HS-5 (cell line): ENCODE measurements at places on chromosomes 13 and 19.
A peak's percentile ranks its signal among the peaks of the same experiment; 100 is the strongest.

DNA sequence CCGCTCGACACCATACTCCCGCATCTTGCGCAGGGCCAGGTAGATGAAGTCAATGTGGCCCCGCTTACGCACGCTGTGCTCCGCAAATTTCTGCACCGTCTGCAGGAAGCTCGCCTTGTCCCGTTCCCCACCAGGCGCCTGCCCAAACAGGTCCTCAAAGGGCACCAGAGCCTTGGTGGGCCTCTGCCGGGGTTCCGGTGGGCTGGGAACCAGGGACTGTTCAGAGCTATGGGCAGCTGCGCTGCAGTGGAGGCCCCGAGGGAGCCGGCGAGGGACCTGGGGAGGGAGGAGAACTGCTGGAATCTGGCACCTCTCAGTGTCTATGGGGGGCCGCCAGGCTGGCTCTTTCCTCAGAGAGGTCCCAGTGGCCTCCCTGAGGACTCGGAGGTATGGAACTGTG lies 8.3 kb upstream of the ZNF653 start:
- DNase-seq, result no peak

GRCh38 chr13:65530688-65531087 lies 1699.4 kb downstream of the PCDH9 start:
- no peak for DNase-seq

DNA sequence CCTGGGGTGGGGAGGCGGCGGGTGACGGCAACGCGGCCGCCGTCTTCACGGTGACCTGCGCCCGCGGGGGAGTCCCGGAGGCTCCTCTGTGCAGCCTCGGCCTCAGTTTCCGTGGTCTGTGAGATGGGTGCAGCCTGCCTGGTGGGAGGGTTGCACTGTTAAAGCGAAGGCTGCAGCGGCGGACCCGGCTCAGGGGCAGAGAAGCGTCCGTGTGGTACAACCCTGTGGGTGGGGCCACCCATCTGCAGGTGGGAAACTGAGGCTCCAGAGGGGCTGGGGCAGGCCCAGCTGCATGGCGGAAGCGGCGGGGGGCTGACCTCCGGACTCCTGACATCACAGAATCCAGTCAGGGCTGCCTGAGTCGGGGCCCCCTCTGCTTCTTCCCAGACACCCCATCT lies 481 bp downstream of the FGF22 start:
- no peak for DNase-seq

DNA sequence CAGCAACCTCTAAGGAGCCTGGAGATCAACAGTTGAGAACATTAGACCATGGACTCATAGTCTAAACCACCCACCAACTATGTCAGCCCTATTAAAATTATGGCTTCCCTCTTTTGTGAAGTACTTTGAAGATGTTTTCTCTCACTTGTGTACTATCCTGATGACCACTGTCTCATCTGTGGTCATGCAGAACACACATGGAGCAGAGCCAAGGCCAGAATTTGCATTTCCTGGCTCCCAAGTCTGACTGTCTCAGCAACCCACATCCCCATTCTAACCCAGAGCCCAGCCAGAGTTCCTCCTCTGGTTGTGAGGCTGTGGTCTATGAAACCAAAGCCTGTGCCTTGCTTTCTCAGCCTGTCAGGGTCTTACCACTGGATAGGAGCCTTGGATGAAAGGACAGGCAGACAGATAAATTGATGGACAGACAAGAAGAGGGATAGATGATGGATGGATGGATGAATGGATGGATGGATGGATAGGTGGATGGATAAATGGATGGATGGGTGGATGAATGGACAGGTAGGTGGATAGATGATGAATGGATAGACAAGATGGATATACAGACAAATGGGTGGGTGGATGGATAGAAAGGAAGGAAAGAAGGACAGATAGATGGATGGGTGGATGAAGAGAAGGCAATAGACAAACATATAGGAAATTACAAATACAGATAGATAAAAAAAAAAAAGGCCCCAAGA lies 35.4 kb downstream of the ZNF557 start:
- no peak for DNase-seq

DNA sequence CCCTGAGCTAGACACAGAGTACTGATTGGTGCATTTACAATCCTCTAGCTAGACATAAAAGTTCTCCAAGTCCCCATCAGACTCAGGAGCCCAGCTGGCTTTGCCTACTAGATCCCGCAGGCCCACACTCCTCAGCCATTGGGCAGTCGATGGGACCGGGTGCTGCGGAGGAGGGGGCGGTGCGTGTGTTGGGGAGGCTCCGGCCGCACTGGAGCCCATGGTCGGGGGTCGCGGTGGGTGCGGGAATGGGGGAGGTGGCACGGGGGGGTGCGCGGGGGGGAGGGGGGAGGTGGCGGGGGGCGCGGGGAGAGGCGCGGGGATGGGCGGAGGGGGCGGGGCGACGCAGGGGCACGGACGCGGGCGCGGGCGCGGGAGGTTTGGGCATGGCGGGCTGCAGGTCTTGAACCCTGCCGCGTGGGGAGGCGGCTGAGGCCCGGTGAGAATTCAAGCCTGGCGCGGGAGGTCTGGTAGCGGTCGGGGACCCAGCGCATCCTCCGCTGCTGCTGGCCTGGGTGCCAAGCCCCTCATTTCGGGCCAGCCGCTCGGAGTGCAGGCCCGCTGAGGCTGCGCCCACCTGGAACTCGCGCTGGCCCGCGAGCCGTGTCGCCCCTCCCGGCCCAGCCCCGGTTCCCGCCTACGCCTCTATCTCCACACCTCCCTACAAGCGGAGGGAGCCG lies 674.1 kb downstream of the SLITRK5 start:
- DNase-seq, result no peak

- no peak for DNase-seq
These were observed 4.4 kb upstream of the LTBP4 start for GRCh38 chr19:40596608-40597328.

DNA sequence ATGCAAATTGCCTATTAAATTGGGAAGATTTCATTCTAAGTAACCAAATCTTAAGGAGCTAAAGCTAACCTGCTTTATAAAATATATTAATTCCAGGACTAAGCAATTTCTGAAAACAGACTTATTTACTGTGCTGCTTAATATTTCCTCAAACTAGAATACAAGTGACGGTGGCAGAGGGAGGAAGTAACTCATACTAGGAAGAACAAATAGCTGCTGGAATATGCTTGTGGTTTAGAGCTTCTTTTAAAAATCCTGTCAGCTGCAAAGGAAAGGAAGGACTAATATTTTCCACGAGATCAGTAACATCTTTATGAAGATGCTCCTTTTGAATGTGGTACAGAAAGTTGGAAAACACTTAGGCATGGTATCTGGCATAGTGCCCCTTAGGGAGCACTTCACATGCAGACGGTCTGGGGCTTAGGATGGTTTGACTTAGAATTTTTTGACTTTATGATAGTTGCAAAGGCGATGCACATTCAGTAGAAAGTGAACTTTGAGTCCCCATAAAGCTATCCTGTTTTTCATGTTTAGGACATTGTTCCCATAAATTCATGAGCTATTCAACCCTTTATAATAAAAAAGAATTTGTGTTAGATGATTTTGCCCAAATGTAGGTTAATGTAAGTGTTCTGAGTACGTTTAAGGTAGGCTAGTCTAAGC lies 3.4 kb upstream of the HNRNPA1L2 start:
- DNase-seq, result no peak

GRCh38 chr13:21050288-21051197 lies 10.8 kb downstream of the LATS2 start:
- DNase-seq, result no peak

DNA sequence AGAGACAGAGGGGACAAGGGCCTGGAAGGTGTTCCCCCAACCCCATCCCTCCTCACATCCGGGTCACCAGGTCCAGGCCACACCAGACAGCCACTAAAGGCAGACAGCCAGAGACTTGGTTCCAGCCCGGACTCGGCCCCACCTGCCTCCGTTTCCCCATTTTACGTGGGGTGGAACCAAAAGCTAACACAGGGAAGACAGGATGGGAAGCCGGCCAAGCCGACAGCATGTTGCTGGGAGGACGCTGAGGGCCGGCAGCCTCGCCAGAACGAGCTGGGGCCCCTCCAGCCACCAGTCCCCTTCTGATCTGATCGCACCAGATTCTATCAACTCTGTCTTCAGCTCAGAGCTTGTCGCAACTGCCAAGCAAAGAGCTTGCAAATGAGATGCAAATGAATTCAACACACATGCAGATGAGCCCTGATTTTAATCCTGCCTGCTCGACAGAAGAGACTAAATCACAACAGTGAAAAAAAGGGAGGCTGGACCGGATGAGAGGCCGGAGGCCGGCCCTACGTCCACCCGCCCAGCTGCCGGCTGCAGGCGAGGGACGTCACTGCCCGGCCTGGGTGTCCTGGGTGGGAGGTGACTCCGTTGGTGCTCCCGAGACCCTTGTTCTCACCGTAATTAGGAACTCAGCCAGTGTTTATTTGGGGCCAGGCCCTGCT lies 17.5 kb upstream of the SHC2 start:
- DNase-seq, result no peak

- DNase-seq, result no peak
These were observed 2602.5 kb downstream of the PCDH9 start for GRCh38 chr13:64627654-64628053.

DNA sequence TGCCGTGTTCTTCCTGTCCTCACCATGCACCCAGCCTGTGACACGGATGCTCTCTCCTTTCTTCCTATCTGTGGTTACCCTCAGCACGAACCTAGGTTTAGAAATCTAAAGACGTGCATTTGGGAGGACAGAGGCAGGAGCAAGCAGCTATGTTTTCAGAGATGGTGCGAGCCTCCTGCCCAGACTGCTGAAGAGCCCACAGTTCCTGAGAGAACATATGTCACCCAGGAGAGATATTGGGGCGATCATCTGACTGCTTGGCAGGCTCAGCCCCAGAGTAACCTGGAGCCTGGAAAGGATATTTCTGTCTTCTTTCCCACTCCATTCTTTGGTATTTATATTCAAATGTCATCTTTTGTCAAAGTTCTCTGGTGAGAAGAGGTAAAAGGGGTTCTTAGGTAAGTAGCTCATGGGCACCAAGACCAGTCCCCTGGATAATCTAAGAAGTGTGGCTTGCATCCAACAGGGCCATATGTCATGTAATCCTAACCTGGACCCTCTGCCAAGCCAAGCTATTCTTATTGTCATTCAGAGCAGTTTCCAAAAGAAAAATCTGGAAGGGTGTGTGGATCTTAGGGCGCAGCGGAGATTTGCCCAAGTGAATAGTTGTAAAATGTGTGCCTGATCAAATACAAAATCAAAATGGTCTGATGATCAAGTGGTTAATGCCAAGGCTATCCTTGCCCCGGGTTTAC lies 59.5 kb downstream of the FGF9 start:
- no peak for DNase-seq

DNA sequence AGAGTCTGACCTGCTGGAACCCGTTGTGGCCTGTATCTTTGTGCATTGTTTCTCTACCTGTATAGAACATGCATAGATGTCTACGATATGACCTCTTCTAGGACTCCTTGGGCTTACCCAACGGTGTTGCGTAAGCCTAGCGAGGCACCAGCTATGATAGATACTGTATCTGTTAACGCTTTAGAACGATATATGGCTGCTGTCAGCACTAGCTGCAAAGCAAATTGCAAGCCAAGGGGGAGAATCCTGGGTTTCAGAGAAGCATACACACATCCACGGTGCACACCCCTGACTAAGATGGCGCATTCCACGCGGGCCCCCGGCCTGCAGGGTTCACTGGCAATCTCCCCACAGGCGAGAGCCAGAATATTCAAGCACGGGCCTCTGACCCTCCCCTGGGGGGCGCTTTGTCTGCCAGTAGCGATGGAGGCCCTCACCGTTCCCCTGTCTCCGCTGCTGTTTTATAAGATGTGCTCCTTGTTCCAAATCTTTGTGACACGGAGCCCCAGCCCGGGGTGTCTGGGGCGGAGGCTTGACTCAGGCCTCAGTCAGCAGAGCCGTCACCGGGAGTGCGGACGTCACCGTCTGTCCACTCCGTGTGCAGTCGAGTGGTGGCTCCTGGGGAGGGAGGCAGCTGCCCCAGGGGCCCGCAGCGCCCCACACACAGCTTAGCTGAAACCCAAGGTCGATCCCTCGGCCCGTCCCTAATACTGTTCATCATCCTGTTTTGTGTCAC lies 12.9 kb upstream of the RPS15 start:
- DNase-seq, result no peak

GRCh38 chr19:15154002-15154612 lies 46.7 kb downstream of the NOTCH3 start:
- no peak for DNase-seq

GRCh38 chr13:44921931-44922758 lies 67.1 kb downstream of the NUFIP1 start:
- peak; percentile 64 for DNase-seq
